ENCODE measurements at places on chromosomes 7 and 10.

DNA sequence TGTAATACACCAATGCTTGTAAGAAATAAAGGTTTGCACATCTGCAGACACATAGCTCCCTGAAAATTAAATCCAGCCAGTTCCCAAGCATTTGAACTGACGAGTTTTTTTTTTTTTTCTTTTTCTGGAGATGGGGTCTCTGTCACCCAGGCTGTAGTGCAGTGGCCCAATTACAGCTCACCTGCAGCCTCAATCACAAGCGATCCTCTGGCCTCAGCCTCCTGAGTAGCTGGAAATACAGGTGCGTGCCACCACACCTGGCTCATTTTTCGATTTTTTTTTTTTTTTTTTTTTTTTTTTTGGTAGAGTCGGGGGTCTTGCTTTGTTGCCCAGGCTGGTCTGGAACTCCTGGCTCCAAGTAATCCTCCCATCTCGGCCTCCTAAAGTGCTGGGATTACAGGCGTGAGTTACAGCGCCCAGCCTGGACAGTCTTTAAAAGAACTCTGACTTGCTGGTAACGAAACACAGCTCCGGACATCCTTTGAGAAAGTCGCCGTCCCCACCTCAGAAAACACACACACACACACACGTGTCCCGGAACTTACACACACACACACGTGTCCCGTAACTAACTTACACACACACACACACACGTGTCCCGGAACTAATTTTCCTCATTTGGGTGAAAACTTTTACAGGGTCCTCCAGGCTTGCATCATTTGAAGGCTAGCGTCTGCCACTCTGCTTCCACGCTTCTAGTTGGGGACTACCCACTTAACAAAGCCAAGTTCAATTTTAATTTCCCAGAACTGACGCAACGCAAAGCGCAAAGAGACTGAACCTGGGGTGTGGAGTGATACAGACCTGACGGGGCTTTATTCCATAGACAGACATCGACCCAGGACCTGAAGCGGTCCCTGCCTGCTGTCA, 18.6 kb downstream of the OCM2 start:
- no peak for DNase-seq

DNA sequence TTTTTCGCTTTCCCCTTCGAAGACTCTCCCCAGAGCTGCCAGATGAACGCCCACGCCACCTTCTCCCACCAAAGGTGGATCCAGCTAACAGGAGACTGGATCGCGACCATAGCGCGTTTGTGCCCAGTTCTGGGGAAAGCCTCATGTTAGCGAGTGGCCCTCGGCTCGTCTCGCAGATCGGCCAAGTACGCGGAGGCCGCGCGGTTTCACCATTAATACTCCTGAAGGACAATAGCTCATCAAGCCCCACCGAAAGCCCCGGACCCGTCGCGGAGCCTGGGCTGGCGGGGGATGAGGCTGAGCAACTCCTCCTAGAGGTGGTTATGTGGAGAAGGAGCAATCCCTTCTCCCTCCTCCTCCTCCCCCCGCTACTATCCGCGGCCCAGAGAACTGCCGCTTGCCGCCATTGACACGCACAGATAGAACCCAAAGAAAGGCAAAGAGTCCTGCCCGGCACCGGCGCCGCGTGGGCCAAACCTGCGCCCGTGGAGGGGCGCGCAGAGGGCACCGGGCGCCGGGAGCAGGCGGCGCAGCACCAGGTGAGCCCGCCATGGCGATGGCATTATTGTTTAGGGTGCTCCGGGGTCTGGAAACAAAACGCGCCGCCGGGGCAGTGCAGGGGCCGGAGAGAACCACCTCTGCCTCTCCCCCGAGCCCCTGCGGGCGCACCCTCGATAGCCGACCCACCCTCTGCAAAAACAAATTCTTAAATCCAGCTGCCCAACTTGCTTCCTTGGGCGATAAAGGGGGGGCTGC, at the start of gene MACROH2A2:
Gene MACROH2A2, plus strand, starts transcription at position 385 of the 756 bp plus-strand sequence. CDS start 22,813 bp downstream, outside the sequence.
- DNase-seq: no peak

DNA sequence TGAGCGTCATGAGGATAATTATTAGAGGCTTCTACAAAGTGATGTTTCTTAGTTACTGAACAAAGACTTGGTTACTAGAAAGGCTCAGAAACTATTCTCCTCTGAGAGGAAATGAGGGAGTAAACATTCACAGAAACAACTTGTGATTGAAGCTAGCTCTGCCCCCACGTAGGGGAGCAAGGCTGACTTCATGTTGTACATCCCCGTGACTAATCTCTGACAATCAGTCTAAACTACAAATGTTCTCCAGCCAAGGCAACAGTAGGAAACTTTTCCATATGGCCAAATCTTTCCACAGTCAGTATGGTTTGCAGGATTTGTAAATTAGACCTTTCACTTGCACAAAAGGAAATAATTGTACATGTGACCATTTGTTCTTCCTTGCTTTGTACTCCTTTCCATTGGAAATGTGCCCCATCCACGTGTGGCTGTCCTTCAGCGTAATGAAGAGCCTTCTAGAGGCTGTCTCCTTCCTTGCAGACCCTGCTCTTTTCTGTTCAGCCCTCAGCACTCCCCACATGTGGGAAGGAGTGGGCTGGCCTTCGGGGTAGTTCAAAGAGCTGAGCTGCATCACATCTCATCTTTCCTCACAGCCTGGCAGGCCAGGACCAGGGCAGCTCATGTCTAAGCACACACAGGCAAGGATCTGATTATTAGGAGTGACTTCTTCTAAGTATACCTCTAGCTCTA, 93.5 kb downstream of the PCGF5 start:
- DNase-seq: no peak

- DNase-seq: no peak
These were observed 67.0 kb downstream of the ITGA8 start for GRCh38 chr10:15652757-15653156.

DNA sequence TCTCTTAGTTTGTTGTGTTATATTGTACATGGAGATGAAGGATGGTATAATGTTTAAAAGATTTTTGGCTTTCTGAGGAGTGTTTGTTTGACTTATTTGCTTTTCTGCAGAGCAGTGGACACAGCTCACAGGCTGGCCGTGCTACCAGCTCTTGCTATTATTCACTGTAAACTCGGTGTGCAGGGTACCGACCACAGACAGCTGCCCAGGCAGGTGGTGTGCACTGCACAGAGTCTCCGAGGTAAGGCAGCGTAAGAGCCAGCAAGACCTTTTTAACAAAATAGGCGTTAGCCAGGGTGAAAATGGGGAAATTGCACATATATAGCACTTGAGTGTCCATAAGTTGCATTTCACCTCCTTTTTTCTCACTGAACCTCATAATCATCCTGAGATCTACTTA, 438.0 kb downstream of the CNTNAP2 start:
- no peak for DNase-seq

DNA sequence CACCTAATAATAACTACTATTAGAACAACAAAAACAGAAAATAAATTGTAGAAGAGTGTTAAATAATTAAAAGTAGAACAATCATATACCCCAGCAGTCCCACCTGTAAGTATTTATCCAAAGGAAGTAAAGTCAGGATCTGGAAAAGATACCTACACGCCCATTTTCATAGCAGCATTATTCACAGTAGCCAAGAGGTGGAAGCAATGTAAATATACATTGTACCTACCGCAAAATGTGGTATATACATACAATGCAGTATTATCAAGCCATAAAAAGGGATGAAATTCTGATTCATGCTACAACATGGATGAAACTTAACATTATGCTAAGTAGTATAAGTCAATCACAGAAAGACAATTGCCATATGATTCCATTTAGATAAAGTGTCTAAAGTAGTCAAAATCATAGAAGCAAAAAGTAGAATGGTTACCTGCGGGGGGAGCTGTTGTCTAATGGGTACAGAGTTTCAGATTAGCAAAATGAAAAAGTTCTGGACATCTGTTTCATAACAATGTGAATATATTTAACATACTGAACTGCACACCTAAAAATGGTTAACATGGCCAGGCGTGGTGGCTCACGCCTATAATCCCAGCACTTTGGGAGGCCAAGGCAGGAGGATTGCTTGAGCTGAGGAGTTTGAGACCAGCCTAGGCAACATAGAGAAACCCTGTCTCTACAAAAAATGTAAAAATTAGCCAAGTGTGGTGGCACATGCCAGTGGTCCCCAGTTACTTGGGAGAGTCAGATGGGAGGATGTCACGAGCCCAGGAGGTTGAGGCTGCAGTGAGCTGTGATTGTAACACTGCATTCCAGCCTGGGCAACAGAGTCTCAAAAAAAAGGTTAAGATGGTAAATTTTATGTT, 6.0 kb upstream of the TMED4 start:
- no peak for DNase-seq

- DNase-seq: no peak
These were observed 113.4 kb upstream of the CDK1 start for GRCh38 chr10:60664859-60665258.

DNA sequence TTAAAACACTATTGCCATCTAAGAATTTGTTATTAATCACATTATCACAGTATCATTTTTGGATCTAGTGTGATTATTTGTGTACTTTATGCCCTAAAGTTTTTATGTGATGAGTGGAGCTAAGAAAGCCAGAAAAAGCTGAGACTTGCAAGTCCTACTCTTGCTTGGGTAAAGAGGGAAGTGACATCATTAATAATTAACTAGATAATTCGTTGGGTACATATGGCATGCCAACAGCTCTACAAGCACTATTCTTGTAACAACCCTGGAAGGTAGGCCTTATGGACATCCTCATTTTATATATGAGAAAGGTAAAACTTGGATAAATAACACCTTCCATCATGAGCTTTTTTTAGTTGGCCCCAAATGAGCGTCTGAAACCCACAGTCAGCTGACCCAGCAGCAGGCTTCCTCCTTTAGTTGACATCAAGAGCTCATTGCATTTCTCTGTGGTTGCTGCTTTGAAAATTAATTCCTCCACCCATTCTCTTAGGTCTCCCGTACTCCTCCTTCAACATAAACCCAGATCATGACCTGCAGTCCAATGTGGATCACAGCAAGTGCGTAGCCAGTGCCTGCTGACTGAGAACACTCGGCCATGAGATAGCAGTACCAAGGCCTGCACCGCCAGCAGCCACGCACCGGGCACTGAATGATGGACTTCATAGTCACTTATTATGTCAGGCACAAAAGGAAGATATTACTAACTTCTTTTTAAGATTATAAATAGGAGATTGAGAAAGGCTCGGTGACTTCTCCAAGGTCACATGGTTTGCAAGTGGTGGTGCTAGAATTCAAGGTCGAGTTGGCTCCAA, 292.0 kb upstream of the AOAH start:
- no peak for DNase-seq

- no peak for DNase-seq
These were observed 239.6 kb downstream of the SKIDA1 start for GRCh38 chr10:21285742-21286331.

GRCh38 chr7:122352454-122352853, 47.9 kb upstream of the FEZF1 start:
- DNase-seq: no peak

- DNase-seq: no peak
These were observed 469.0 kb downstream of the TFEC start for GRCh38 chr7:115561335-115562110.

DNA sequence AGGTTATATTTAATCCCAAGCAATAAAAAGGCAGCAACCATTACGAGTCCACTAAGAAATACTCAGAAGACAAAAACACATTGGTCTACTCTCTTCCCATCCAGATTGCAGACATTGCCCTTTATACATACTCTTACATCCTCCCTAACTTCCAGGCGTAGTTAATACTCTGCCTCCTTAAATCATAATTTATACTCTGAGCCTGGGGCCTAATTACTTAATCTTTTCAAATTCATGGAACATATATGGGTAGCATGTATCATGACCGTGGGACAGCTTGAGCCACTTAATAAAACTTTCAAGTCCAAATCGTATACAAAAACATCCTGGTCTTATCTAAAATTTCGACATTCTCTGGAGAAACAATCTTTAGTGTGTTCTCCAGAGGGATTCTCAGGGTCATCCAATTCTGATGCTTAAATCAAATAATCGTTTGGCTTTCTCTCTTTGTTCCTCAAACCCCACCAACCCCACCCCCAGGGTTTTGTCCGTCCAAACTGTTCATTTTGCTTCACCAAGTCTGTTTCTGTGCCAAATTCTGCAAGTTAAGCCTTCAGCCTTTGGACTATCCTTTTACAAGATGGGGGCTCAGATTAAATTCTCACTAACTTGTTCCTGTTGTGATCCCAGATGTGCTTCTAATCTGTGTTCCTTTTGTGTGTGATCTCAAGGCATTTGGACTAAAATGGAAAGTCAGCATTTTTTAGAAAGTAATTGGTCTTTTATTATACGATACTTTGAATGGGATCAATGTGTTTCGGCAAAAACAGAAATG, 86.4 kb downstream of the ADAM12 start:
- no peak for DNase-seq

DNA sequence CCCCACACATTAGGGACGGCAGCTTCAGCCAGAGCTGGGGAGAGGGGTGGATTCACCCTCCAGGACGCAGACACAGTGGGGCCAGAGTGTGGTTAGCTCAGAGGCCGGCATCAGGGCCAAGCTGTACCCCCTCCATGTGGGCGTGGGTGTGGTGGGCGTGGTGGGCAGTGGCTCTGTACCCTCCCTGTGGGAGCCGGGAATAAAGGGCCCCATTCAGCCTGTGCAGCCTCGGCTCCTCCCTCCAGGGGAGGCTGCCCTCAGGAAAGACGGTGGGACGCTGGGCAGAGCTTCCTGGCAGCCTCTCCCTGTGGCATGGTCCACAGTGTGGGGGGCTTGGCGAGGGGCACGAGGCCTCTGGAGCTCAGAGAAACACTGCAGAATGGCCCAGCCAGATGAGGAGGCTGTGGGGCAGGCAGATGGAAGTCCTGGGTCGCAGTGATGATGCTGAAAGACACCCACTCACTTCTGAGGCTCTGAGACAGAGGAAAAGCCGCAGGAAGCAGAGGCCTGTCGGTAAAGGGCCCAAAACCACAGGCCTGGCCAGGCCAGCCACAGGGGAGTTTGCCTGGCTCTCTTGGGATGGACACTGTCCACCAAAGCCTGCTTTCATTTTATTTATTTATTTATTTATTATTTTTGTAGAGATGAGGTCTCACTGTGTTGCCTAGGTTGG, 108.0 kb downstream of the SH3PXD2A start:
- no peak for DNase-seq

- DNase-seq: no peak
These were observed 18.6 kb upstream of the SDK1 start for GRCh38 chr7:3282457-3282856.

- DNase-seq: no peak
These were observed 366.9 kb upstream of the NUPR2 start for GRCh38 chr7:56483153-56483552.

DNA sequence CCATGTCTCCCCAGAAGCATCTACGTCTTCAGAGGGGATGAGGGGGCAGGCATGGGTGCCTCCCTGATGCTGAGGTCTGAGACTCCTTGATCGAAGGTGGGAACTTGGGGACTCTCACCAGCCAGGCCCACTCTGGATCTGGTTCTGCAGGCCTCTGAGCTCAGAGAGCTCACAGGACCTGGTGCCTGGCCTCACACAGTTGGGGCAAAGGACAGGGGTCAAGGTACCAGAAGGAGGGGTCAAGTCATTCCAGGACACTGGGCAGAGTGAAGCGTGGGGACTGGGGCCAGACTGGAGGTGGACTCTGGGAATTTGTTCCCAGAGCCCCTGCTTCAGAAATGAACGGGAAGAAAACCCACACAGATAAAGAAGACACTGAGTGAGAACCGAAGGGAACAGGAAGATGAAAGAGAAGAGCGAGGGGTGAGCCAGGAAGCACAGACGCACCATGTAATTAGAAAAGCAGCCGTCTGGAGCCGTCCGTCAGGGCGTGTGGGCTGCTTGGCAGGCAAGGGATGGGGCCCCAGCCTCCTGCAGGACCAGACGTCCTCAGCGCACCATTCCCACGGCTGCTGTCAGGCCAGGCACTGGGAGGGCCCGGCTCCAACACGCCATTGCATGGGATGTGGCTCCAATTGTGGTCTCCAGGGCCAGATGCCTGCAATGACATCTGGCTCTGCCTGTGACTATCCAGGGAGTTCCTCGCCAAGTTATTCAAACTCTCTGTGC, 47.7 kb downstream of the ZCCHC24 start:
- no peak for DNase-seq

Data from stimulated activated CD4-positive, alpha-beta T cell treated with anti-CD3 and anti-CD28 coated beads, Interleukin-15, amount 100 ng/mL, for 1 hour (primary cell).